ENCODE measurements at places on chromosomes 4 and X.

GRCh38 chr4:81589262-81589661 is 117.6 kb upstream of the RASGEF1B start:
- no peak for DNase-seq

DNA sequence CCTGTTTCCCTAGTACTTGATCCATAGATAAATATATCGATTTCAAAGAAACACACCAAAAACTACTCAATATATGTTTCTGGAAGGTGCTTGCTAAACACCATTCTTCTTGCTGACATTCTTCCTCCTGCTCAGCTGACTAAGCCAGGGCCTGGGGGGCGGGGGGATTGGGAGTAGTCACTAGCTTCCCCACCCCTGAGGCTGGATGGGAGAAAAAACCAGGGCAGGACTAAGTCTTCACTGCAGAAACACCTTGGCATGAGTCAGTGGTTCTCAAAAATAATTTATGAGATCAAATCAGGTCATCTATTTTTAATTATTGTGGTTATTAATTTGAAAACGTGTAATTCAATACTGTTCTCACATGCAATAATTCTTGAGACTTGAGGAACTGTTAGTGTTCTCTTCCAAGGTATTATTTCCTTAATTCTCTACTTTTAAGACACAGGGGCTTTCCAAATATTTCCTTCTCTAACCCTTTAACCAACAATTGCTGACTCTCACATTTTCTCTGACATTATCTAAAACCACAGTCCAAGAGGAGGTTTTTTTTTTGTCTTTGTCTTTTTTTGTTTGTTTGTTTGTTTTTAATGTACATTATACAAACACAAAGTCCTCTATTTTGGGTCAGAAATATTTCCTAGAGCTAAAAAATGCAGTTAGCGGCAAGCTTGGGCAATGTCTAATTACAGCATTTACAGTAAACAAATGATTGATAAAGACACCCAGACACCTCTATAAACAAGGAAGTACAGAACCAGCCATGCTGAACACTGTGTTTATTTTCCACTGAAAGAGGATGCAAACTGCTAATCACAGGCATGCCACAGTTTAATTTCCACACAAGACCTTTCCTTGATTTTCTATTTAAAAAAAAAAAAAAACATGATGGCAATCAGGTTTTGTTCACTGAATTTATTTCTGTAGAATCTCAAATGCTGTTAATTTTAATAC is 120.3 kb upstream of the USP9X start:
- no peak for DNase-seq

GRCh38 chrX:129768586-129769466 is 10.9 kb upstream of the SASH3 start:
- no peak for DNase-seq

DNA sequence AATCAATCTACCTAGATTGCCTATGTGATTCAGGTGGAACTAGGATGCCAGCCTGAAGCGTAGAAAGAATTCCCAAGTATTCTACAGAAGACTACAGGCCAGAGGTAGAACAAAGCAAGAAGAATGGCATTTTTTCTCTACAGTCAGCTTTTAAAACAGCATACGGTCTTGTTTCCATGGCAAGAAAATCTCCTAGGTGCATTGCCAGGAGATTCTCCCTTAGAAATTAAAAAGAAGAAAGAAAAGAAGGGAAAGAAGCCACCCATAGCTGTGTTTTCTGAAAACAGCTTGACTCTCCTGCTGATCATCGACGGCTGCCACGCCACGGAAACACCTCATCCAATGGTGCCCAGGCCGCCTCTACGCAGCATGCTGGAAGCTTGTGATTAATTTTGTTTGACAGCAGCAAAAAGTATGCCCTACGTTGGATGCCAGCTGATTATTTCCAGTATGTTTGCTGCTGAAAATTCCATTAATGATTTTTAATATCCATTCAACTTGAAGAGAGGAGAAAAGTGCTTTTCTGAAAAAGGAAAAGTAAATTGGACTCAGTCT is 24.1 kb downstream of the ANK2 start:
- DNase-seq = no peak

DNA sequence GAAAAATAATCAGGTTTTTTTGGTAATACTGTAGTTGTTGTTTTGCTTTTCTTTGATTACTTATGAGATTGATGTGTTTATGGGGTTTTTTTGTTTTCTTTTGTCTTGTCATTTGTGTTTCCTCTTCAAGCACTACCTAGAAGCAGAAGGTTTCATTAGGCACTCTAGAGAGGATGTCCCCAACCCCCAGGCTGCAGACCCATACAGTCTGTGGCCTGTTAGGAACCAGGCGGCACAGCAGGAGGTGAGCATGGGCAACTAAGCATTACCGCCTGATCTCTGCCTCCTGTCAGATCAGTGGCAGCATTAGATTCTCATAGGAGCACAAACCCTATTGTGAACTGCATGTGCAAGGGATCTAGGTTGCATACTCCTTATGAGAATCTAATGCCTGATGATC is 22.9 kb upstream of the NOCT start:
- DNase-seq = no peak

DNA sequence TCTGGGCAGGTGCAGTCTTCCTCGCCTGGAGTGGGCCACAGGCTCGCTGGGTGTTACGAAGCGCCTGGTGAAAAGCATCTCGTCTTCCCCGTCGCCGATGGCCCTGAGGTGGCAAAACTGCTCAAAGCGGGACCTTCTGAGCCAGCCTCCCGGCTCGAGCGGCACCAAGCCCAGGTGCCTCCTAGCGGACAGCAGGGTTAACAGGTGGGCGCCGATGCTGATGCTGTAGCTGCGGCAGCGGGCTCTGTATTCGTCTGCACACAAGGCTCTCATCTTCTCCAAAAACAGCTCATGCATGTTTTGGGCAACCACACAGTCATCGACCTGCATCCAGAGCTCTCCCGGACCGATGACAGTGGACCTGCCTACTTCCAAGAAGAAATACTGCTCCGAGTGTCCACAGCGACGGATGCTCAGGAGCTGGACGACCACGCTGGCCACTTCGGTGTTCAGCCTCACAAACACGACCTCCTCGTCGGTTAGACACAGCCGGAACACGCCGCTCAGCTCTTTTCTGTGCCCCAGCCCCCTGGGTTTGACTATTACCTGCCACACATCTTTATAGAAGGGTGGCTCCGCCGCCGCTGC is 1.2 kb downstream of the IRS4 start:
- no peak for DNase-seq

DNA sequence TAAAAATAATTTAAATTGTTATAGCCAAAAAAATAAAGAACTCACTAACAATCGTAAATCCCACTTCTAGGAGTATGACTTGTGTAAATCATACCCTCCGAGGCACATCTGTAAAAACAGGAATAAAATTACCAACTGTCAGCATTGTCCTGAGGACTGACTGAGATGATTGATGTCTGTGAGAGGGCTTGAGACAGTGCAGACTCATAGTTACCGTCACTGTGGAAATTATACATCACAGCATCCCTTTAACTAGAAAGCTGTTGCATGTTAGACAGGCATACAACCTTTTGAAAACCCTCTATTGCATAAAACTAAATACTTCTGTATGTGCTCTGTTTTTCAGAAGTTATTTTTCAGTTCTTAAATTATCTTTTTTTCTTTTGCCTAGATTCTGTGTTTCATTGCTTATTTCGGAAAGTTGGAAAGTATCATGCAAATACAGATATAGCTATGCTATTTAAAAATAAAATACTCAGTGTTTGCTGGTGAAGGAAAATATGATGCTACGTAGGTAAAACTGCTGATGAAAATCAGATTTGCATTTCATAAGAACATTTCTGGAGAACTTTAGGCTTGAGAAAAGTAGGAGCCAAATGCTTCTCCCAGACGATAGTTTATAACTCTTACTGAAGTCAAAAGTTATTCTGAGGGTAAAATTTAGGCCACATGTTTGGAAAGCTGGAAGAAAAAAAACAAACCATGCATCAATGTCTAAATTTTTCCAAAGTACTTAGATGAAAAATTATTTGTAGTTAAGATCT is 13.6 kb upstream of the RBPJ start:
- DNase-seq = no peak

DNA sequence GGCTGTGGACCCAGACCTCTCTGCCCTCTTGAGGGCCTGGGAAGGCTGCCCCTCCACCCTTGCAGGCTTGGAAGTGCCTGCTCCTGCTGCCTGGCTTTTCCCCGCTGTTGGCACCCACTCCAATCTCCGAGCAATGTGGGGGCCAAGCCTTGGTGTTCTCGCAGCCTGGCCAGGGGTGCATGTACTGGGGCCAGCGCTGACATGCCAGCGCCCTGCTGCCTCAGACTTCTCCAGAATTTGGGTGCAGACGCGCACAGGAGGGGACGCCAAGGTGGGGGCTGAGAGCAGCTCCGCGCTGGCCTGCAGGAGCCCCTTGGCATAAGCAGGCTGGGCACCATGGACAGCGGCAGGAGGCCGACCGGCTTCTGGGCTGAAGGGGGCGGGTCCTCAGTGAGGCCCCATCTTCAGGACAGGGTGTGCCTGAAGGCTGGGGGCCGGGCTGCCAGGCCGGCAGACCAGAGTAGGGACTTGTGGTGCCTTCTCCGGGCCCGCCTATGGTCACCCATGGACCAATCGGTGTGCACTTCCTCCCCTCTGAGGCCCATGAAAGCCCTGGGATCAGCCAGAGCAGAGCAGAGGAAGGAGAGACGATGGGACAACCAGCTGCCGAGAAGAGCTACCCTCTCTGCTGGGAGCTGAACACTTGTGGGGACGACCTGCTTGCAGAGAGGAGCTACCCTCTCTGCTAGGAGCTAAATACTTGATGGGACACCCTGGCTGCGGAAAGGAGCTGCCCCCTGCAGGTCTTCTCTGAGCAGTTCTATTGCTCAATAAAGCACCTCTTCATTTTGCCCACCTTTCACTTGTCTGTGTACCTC is 118.3 kb downstream of the DNAAF6 start:
- no peak for DNase-seq

DNA sequence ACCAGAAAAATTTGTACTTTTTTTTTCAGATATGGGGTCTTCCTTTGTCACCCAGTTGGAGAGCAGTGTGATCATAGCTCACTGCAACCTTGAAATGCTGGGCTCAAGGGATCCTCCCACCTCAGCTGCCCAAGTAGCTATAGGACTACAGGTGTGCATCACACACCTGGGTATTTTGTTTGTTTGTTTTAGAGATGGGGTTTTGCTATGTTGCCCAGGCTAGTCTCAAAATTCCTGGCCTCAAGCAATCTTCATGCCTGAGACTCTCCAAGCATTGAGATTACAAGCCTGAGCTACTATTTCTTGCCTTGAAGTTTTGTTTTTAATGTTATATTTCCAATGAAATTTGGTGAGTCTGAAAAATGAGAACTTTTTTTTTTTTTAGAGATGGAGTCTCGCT is 847.8 kb downstream of the TRIML1 start:
- DNase-seq = no peak

DNA sequence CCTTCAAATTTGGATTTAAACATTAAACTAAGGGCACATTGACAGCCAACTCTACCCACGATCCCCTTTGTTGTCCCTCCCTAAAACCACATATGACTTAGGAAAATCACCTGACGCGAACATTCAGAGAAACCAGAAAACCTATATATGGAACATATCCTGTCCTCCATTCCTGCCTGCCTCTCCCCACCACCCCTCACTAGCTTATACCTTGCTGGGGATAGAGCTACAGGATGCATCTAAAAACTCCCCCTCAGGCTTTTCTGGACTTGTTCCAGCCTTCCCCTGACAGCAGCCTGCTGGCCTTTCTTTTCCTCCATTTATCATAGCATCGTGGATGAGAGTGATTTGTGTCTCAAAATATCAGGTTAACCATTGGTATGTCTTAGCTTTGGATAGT is 8.8 kb downstream of the STK26 start:
- no peak for DNase-seq

- DNase-seq = no peak
Observed at GRCh38 chr4:37994569-37994968, 34.4 kb downstream of the PTTG2 start.

DNA sequence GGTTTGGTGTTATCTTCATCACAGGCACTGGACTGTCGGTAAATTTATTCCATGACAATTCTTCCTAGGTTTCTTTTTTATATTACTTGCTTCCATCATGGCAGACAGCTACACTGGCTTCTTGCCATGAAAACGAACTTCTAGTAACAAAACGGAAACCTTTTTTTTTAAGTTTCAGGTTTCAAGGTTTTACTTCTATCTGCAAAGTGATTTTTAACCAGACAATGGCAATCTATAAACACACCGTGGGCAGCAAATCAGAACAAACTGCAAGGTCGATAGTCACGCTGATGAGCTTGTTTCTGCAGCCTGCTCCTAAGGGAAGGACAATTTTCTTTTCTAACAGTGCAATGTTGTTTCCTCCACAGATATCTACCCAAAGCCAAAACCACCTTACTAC is 29.9 kb downstream of the XG start:
- no peak for DNase-seq

DNA sequence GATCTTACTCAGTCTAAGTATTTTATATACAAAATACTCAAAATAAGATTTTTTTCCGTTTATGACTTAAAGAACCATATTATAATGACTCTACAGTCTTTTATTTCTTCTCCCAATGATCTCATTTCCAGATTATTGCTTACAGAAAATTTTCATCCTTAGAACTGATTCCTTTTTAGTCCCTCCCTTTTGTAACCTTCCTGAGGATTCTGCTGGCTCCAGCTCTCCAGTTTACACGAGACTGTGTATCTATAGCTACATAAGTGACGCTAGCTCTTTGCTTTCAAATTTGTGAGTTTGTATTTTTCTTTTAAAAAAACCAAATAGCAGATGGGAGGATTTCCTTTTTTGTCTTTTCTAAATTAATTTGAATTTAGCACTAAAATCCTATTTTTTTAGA is 24.0 kb downstream of the FHDC1 start:
- no peak for DNase-seq

DNA sequence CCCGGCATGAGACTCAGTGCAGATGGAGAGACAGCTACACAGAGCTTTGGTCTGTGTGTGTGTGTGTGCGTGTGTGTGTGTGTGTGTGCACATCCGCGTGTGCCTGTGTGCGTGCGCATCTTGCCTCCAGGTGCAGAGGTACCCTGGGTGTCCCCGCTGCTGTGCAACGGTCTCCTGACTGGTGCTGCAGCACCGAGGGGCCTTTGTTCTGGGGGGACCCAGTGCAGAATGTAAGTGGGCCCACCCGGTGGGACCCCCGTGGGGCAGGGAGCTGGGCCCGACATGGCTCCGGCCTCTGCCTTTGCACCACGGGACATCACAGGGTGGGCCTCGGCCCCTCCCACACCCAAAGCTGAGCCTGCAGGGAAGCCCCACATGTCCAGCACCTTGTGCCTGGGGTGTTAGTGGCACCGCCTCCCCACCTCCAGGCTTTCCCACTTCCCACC is 14.3 kb downstream of the FGFR3 start:
- no peak for DNase-seq

DNA sequence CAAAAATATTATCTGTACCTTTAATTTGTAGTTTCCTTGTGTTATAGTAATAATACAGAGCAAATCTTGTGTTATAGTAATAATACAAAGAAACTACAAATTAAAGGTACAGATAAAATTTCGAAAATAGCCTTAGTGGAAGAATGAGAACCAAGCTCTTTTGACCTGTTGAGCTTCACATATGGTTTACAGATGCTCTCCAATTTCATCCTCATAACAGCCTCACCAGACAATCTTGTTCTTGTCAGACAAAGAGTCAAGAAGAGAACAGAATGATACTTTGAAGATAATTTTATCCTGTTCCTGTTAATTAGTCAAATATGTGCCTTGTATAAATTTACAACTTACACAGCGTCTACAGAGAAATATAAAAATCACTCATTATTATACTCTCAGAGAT is 12.8 kb downstream of the ATXN3L start:
- DNase-seq = no peak

- DNase-seq = no peak
Observed at GRCh38 chr4:80731436-80731835, 299.1 kb upstream of the BMP3 start.
